Panc1 (cell line): ENCODE measurements at places on chromosomes 1 and 21.

GRCh38 chr1:167687919-167688519, 33.8 kb upstream of the MPZL1 start:
- peak; percentile 80 for DNase-seq

GRCh38 chr1:225651872-225652728, 823 bp downstream of the ENAH start:
- DNase-seq = no peak

GRCh38 chr1:15016526-15016925, 137.0 kb upstream of the TMEM51 start:
- no peak for DNase-seq

DNA sequence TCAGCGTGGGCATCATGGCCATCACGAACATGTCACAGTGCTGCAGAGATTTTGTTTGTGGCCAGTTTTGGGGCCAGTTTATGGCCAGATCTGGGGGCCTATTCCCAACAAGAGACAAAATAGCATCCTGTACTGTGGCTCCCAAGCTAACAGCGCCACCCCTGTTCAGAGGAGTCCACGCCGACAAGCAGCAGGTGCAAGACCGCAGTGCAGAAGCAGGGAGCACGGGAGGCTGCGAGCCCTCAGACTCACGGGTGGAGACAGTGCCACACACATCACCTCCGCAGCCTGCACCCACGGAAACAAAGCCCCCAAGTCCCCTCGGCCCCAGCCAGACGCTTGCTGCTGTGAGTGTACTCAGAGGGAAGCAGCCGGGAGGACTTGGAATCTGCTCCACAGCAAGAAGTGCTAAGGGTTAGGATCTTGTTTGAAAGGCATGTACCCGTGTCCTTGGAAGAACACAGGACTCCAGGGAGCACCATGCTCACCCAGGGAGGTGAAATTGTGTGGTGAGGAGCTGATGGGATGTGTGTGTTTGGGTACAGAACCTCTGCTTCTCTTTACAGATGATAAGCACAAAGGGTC, 7.1 kb downstream of the TCP10L start:
- DNase-seq = no peak

DNA sequence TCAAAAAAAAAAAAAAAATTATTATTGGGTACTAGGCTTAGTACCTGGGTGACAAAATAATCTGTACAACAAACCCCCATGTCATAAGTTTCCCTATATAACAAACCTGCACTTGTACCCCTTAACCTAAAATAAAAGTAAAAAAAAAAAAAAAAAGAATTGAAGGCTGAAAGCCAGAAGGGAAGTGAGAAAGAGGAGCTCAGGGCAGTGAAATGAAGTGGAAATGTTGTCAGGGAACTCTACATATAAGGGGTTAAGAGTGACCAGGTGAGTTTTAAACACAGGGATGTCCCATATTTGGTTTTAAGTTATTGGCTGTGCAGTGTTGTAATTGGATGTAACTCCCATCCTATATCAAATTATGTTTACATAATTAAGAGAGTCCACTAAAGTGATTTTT, 85.7 kb upstream of the ABCD3 start:
- no peak for DNase-seq

DNA sequence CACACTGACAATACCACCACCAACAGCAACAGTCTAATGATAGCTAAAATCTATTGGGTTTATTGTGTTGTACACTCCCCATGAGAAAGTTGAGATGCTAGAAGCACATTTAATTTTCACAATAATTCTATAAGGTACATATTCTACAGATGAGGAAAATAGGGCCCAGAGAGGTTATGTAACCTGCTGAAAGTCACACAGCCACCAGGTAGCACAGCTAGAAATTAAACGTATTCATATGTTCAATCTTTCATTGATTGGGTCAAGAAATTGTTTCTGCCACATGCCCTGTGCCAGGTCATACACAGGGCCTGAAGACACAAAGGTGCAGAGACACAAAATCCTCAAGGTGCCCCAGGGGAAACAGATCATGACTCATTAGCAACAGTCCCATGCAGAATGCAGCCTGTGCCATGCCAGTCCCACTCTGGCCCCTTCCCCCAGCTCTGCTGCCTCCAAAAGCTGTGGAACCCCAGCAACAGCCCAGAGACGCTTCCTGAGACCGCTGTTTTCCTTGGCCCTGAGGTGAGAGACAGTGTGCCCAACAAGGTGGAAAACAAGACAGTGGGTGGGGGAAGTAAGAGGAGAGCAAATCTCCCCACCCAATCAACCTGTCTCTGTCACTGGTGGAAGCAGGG, 32.1 kb downstream of the GJA4 start:
- no peak for DNase-seq

DNA sequence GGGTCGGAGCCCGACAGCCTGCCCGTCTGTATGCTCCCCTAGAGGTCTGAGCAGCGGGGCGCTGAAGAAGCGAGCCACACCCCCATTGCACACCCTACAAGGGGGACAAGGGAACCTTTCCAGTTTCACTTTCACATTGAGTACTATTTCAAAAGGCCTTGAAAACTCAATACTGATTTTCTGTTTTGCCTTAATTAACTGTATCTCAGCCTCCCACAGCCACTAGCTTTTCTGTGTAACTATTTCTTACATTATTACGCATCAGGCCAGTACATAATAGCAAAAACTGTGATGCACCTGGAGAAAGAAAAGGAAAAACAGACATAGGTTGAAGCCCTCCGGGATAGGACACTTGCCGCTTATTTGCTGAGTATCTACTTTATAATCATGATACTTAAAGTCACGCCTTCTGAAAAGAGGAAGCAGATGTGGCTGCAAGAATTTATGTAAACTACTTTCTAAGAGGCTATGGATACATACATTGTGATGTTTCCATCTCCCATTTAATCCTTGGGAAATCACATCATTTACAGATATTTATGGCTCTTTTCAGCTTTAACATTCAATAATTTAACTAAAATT, 1719.5 kb downstream of the MRPL39 start:
- no peak for DNase-seq

DNA sequence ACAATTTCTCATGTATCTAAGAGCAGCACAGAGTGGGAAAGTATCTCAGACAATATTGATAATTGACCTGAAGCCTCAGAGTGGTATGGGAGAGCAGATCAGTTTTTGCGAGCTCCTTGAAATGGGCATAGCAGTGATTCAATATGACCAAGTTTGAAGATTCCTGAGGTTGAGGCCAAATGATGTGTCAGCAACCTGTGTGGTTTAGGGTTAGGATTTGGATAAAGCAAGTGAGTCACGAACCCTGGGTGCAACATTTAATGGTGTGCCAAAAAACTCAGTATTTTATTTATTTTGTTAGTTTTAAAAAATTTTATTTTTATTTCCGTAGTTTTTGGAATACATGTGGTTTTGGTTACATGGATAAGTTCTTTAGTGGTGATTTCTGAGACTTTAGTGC, 92.5 kb upstream of the C21orf91 start:
- no peak for DNase-seq

DNA sequence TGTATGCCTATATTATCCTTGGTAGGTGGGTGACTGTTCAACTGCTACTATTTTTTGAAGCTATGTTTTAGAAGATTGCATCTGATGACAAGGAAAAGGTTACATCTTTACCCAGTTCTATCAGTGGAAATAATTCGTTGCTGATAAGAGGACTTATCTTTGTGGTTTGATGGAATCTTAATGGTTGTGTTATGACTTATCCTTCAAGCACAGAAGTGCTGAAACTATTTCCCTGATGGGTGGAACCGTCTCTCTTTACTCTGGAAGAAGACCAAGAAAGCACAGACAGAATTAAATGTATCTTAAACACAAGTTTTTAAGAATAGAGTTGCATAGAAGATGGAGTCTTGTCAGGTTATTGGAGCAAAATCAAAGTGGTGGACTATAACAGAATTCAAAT, 437.7 kb upstream of the KAZN start:
- DNase-seq = no peak

DNA sequence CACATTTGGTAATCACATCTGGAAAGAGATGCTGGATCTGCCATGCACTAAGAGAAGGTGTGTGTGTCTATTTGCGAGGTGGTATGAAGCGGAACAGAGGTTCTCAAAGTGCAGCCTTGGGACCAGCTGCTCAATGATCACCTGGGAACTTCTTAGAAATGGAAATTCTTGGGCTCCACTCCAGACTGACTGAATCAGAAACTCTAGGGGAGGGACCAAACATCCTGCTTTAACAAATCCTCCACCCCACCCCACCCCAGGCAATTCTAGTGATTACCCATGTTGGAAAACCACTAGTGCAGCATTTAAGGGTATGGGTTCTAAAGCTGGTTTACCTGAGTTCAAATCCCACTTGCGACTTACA, 143.9 kb upstream of the JUN start:
- no peak for DNase-seq

DNA sequence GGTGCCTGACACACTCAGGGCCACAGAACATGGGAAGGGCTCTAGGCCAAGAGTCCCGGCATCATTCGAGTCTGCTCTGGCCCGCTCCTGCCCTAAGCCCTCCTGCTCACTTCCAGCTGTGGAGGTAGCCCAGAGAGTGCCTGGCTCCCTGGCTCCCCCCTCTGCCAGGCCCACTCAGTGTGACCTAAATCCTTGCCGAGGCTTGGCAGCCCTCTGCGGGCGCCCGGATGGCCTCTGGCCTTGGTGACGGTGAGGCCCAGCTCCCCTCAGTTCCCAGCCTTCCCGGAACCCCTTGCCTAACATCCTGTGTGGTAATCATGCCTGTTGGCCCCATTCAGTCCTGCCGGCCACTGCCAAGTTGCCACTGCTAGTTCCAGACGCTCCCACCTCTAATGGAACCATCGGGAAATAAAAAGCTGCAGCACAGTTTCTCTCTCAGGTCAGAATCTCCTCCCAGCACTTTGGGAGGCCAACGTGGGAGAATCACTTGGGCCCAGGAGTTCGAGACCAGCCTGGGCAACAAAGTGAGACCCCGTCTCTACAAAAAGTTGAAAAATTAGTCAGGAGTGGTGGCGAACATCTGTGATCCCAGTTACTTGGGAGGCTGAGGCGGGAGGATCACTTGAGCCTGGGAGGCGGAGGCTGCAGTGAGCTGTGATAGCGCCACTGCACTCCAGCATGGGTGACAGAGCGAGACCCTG, 1.2 kb upstream of the H6PD start:
- no peak for DNase-seq

DNA sequence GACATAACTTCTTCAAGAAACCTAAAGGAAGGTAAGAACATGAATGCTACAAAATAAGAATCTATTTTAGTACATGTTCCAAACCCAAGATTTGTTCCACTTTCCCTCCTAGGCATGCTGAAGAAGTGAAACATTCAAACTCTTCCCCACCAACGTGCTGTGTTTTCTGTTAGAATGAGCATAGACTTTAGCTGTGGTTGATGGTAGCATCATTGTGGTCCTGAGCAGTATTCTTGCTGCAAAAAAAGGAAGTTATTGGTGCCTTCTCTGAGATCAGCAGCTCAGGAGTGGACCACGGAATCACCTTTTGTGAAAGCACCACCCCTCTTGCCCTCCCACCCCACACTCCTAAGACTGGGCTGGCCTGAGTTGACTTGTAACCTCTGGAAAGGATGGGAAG, 100.4 kb upstream of the POGK start:
- DNase-seq = no peak

DNA sequence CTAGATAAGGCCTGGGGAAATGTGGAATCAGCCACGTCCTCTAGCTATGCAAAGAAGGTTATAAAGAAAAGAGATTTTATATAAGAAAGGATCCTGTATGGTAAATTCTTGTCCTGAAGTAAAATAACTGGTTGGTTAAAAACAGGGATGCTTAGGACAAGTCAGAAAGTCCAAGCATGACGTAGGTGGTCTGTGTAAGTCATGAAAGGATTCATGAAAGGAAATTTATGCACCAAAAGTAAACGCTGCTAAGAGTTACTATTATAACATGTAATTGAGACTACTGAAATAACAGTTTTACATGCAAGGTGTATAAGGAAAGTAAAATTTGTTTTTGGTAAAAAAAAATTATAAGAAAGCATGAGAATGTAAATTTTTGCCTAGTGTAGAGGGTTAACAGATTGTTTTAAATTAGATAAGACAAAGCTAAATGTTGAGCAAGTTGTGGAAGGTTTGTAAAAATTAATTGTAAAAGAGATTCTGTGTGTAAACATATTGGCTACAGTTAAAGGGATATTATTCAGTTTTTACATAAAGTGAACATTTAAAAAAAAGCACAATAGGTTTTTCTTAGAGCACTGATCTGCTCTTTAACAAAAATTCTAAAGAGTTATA, 43.9 kb downstream of the PIGK start:
- DNase-seq = peak; percentile 2

- no peak for DNase-seq
Observed at GRCh38 chr1:150115121-150115520, 34.6 kb upstream of the PLEKHO1 start.

- no peak for DNase-seq
Observed at GRCh38 chr1:226490426-226490809, 58.1 kb upstream of the STUM start.

DNA sequence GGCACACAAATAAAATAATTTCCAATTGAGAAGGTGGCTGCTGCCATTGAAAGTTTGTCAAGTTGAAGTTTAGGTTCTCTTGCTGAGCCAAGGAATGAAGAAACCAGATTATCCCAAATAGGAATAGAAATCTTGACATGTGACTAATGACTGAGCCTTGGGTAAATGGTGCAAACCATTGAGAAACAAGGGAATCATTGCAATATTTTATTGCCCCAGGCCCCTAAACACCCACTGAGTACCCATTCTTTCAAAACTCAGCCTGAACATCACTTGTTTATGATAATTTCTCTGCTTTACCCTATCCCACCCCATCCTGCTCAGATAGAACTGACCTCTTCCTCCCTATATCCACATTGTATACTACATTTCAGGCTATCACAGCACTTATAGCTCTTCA, 46.6 kb upstream of the VTCN1 start:
- DNase-seq = no peak

- DNase-seq = no peak
Observed at GRCh38 chr1:22651941-22652856, 837 bp upstream of the C1QB start.

DNA sequence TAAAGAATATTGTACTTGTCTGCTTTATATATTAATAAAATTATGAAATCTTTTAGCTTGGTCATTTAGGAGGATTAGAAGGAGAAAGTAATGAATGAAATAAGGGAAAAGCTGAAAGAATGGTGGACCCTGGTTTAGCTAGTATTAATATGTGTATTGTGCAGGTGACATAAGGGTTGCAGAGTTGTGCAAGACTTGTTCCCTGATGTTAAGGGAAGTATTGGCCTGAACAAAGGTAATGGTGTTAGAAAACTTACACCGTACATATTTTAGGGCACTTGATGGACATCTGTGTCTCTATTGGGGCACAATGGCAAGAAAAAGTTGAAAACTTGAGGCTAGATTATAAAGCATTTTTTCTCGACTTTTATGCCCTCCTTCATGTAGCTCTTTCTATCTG, 32.2 kb downstream of the SOAT1 start:
- no peak for DNase-seq

GRCh38 chr21:15531986-15532385, 197.8 kb upstream of the USP25 start:
- DNase-seq = no peak
